Thoracic aorta (tissue), 2 donors: ENCODE measurements at places on chromosomes 7 and 10.
A peak's percentile ranks its signal among the peaks of the same experiment; 100 is the strongest.

- no peak for DNase-seq
Observed at GRCh38 chr7:133646472-133647315, 393.8 kb downstream of the EXOC4 start.

GRCh38 chr7:12635830-12636229 lies 51.6 kb upstream of the ARL4A start:
- no peak for DNase-seq

- DNase-seq, result no peak
Observed at GRCh38 chr7:30612658-30613265, 18.1 kb downstream of the GARS1 start.

DNA sequence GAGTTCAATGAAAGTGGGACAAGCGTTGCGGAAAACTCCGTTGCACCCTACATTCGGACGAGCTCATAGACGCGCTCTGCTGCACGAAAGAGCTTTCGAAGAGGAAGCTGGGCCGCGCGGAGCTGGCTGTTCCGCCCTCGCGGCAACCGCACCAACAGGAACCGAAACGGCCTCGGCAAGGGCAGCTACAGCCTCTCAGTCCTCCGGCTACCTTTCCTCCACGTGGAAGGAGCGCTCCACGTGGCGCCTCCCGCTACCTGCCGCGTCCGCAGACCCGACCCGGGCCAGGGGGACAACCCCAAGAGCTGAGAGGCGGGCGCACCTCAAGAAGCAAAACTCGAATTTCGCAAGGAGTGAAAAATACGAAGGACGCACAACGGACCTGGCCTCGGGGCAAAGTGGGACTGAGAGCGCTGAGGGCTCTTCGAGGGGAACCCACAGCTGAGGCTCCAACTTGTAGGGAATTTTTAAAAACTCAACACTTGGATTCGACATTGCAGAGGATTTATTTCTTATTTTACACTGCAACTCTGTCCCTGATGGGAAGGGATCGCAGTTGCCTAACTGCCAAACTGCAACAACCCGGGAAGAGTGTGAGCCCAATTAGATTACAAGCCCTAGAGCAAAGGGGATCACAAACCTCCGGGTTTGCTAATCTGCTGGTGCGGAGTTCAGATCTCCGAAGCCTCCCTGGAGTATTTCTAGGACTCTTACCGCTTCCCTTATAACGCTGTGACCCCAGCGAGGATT lies 1.4 kb downstream of the HPSE2 start:
- no peak for DNase-seq

- DNase-seq, result no peak
Observed at GRCh38 chr7:139982927-139983920, 79.5 kb downstream of the PARP12 start.

- no peak for DNase-seq
Observed at GRCh38 chr10:5527332-5528200, 2.8 kb downstream of the CALML3 start.

DNA sequence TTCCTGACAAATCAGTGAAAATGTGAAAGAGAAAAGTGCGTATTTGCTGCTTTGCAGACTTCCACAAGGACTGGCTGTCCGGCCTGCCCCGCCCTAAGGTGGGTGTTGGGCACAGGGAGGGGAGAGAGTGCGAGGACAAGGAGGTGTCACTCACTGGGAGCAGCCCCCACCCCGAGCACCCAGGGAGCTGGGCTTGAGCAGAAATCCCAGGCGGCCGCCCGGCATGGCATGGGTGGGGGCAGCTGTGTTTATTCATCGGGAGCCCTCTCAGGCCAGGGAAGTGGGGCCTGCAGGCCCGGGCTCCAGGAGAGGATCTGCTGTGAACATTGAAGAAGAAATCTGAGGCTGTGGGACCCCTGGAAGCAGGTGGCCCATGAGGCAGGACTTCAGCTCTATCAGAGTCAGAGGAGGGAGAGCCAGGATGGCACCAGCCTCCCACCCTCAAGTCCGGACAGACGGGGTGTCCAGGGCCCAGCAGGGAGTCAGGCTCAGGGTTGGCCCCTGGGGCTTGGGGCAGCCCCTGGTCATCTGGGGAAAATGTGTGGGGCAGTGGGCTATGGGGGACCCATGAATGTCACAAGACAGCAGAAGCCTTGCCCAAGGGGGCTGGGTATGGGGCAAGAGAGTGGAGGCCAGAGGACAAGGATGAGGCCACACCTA lies 164.4 kb upstream of the PPP2R2D start:
- DNase-seq, result no peak

DNA sequence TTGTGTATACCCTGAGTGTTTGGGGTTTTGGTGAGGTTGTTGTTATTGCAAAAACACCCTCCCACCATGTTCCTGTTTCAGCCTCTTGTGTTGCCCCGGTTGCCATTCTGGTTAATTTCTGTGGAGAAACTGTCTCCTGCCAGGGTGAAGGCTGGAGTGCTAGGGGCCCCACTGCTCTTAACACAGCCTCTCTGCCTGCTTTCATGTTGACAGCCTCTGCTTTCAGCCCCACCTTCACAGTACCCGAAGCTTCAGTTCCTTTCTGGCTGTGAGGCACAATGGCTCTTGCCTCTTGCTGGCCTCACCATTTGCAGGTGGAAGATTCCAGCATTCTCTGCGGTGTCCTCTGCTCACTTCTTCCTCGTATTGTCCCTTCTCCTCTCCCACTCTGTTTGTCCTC lies 19.2 kb downstream of the SLC18A2 start:
- no peak for DNase-seq

DNA sequence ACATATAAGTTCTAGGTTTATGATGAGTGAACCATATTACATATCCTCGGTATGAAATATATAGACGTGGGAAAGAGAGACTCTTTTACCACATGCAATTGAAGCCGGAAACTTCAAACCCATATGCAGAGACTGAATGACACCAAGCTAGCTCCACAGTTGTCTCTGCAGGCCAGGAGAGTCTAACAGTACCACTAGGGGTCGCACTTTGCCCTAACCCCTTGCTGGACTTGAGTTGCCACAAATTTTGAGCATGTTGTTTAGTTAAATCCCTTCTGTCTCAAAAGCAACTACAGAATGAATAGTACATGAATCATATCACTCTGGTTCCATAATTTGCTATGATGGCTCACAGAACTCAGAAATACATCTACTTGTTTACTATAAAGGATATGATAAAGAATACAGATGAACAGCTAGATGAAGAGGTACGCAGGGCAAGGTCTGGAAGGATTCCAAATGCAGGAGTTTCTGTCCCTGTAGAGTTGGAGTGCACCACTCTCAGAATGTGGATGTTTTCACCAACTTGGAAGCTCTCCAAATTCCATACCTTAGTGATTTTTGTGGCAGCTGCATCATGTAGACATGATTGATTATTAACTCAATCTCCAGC lies 112.4 kb upstream of the YAE1 start:
- DNase-seq, result no peak

DNA sequence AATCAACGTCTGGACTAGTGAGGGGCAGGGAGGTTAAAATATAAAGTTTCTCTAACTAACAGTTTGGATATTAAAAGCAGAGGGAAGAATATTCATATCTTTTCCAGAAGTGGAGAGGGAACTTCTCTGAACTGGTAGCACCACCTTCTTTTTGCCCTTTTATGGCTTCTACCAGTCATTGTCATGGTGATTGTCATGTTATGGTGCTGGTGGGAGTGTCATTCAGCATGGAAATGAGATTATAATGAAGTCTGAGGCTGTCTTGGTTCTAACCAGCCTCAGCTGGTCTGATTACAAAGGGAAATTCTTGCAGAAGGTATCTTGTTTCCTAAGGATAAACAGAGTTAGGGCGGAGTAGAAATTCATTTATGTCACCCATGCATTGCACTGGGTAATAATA lies 523.8 kb downstream of the ZWINT start:
- DNase-seq, result no peak

- no peak for DNase-seq
Observed at GRCh38 chr10:109215291-109216075, 707.8 kb downstream of the XPNPEP1 start.

DNA sequence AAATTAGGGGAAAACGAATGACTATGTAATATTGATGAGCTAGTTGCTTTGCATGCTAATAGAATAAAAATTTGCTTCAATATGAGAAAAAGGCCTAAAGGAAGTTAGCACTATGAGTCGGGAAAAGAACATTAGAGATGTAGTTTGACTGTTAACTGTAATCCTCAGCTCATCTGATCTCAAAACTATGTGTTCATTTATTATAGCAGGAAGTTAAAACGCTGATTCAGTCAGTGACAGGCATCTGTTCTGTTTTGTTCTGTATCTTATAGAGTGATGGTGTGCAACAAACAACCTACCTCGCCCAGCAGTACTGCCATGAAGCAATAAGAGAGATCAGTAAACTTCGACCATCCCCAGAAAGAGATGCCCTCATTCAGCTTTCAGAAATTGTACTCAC lies 48.6 kb downstream of the PDSS1 start:
- DNase-seq, result no peak

DNA sequence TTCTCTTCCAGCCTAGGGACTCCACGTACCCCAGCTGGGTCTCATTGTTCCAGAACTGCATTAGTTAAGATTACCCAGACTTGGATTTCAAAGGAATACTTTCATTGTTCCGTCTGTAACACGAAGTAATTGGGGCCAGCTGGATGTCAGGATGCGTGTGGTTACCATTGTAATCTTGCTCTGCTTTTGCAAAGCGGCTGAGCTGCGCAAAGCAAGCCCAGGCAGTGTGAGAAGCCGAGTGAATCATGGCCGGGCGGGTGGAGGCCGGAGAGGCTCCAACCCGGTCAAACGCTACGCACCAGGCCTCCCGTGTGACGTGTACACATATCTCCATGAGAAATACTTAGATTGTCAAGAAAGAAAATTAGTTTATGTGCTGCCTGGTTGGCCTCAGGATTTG lies 21.0 kb downstream of the LRRC17 start:
- peak; percentile 36 for DNase-seq

DNA sequence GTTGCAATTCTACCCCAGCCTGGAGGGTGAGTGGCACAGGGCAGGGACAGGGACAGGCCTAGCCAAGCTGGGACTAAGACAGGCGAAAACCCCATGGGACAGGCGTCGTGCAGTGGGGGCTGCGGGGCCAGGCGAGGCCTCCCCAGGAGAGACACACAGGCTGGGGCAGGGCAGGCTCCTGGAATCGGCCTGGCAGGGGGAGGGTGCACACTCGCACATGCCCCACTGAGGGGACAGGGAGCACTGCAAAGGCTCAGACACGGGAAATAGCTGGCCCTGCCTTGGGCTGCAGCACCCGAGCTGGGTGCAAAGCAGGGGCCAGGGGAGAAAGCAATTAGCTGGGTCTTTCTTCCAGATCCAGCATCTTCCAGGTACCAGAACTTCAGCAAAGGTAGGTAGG lies 10.4 kb downstream of the LAT2 start:
- DNase-seq, result no peak

DNA sequence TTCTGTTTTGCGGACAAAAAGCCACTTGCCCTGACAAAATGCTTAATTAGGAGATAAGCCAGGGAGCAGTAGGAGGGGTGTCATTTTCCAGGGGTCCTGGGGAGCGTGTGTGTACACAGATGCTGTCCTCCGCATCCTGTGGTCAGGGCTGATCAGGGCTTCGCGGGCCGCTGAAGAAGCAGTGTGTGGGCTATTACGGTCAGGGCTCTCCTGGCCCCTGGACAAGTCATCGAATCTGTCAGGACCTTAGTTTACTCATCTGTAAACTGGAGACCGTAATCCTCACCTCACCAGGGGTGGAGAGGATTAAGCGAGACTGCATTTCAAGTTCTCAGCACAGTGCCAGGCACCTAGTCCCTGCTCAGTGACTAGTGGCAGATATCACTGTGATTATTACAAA lies 26.0 kb upstream of the MXI1 start:
- no peak for DNase-seq

- no peak for DNase-seq
Observed at GRCh38 chr10:124225467-124226270, 132.3 kb upstream of the CHST15 start.

DNA sequence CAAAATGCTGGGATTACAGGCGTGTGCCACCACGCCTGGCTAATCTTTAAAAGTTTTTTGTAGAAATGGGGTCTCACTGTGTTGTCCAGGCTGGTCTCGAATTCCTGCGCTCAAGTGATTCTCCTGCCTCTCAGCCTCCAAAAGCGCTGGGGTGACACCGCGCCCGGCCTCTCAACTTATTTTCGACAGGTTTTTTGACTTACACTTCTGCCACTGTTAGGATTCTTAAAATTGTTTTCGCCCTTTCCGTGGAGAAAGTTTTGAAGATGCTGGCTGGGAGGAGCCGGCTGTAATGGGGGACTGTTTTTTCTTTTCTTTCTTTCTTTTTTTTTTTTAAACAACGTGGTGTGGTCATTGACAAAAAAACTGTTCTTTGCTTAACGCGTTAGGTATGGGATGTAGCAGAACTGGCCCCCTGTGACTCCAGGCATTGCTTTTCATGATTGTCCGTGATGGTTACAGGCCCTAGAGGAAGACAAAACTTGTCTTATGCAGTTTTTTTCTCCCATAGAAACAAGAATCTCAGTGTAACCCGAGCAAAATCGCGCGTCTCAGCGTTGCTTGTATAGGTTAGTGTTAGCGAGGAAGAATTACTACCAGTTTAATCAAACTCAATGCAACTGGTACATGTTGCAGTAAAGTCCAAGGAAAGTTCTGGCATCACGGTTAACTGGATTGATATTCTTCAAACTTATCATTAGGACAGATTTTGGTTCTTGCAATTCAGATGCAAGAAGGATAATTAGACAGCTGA lies 72.2 kb downstream of the DAGLB start:
- DNase-seq, result no peak

DNA sequence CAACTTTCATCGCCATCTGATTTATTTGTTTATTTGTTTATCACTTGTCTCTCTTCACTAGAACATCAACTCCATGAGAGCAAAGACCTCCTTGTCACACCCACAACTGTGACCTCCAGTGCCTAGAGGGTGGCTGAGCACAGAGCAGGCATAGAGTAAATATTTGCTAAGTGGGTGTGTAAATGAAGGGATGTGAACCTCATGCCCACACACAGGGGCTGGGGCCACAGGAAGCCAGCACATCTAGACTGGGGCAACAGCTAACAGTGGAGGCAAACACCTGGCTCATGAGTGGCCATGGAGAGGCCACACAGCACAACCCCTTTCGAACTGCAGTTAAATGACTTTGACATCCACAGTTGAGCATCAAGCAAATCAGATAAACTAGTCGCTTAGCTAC lies 39.8 kb downstream of the AKR1B1 start:
- no peak for DNase-seq

GRCh38 chr7:7569615-7570014 lies 2.9 kb downstream of the MIOS start:
- no peak for DNase-seq

DNA sequence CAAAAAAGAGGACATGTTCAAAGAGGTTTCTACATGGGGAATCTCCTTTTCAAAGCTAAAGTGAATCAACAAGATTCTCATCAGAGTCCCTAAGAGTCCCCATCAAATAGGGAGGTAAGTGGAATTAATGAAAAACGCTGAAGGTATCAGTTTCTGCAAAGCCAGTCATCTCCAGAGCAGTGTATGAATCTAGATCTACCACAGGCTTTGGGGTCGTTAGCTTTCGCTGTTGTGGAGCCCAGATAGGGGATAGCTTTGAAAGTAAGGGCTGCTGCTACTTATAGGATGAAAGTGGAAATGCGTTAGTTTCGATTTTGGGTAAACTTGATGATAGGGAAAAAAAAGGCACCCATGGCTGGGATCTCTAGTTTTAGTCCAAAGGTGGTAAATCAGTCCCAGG lies 748.4 kb downstream of the LRMDA start:
- DNase-seq, result no peak
